ENCODE measurements at places on chromosomes 5 and 9.
A peak's percentile ranks its signal among the peaks of the same experiment; 100 is the strongest.

DNA sequence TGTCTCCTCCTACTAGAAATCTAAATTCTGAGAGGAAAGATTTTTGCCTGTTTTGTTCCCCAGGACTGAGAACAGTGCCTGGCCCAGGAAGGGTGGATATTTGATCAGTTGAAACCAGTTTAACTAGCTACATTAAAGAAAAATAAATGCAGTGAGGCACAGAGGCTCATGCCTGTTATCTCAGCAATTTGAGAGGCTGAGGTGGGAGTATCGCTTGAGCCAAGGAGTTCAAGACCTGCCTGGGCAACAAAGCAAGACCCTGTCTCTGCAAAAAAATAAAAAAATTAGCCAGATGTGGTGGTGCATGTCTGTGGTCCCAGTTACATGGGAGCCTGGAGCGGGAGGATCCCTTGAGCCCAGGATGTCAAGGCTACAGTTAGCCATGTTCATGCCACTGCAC is 104.8 kb upstream of the CPEB4 start:
- DNase-seq, result no peak

- no peak for DNase-seq
These were observed 242.2 kb upstream of the ACTBL2 start for GRCh38 chr5:57724836-57725235.

DNA sequence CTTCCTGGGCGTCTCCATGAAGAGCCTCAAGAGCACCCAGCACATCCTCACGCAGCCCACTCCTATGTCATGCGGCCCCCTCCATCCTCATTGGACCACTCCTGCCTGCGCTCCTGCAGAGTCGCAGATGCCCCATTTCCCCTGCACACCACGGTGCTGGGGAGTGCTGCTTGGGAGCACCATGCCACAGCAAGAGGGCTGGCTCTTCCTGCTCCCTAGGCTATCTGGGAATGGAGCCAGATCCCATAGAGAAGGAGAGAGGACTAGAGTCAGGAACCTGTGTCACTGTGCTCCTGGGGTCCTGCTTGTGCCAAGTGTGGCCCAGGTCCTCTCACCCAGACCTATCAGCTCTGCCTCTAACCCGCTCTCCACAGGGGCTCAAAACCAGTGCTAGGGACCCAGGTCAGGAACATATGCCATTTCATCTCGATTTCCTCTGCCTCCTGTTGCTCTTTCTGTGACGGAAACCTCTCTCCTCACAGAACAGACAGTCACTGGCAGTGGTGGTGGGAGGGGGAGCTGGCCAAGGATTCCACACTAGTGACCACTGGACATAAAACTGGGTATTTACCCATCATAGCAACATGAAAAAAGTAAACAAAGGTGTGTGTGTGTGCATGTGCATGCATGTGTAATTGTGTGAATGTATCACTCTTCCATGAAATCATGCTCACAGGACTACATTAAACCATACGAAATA is 178.4 kb downstream of the TTLL11 start:
- no peak for DNase-seq

- no peak for DNase-seq
These were observed 550 bp upstream of the CKMT2 start for GRCh38 chr5:81232464-81233079.

GRCh38 chr5:56900858-56901578 is 8.4 kb upstream of the SETD9 start:
- peak; percentile 46 for DNase-seq

- no peak for DNase-seq
These were observed 4.8 kb upstream of the CDH10 start for GRCh38 chr5:24649531-24649930.

- DNase-seq, result no peak
These were observed 11.9 kb downstream of the GNPDA1 start for GRCh38 chr5:142000704-142001484.

DNA sequence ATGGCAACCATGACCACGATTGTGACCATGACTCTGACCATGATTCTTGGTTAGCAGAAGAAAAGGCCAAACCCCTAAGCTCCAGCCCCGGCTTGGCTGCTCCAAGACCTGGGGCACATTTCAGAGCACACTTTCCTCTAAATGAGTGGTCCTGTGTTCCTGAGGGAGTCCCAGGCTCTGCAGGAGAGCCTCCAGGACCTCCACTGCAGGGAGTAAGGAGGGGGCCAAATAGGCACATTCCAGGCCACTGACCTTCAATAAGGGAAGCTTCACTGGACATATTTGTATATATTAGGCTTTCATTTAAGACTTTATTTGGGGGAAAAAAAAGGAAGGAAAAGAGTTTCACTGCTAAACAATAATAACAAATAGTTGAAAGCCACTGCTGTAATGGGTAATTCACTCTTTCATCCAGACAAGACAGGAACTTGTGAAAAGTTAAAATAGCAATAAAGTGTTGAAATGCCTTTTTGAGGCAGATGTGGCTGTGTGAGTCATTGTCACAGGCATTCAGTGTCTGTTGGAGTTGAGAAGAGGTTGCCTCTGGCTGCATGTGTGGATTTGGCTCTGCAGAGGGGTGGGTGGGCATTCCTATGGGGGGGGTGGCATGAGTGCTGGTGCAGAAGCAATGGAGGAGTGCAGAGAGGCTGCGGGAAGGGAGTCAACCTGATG is 63.9 kb upstream of the TGFBR1 start:
- DNase-seq, result no peak

DNA sequence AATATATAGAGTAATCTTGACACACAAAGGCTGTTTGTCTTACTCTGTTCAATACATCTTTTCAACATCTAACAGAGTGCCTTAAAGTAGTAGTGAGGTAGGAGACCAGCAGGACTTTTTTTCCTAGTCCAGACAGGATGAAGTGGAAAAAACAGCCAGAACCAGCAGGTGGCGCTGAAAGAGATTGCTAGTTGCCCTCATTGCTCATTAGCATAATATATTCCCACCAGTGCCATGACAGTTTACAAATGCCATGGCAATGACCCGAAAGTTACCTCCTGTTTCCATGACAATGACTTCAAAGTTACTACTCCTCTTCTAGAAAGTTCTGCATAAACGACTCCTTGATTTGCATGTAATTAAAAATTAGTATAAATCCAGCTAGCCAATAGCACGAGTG is 387.4 kb downstream of the ACTL7B start:
- DNase-seq, result peak; percentile 37

DNA sequence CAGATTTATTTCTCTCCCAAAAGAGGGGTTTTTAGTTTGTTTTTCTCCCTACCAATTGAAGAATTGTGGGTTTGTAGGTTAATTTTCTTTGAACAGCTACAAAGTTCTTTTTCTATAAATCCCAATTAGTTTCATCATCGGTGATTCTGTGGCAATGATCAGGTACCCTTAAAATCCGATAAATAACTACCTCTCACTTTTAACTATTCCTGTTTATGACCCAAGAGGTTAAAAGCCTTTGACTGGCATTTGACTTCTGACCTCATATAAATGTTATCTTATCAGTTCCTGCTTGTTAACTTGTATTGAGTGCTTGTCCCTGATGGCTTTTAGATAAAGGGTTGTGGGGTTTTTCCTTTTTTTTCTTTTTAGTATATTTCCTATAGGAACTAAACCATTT is 124.4 kb upstream of the TMEM161B start:
- no peak for DNase-seq

GRCh38 chr9:130327781-130328348 is 62.3 kb downstream of the HMCN2 start:
- DNase-seq, result no peak

- no peak for DNase-seq
These were observed 81.4 kb downstream of the SHC3 start for GRCh38 chr9:89097219-89097618.

DNA sequence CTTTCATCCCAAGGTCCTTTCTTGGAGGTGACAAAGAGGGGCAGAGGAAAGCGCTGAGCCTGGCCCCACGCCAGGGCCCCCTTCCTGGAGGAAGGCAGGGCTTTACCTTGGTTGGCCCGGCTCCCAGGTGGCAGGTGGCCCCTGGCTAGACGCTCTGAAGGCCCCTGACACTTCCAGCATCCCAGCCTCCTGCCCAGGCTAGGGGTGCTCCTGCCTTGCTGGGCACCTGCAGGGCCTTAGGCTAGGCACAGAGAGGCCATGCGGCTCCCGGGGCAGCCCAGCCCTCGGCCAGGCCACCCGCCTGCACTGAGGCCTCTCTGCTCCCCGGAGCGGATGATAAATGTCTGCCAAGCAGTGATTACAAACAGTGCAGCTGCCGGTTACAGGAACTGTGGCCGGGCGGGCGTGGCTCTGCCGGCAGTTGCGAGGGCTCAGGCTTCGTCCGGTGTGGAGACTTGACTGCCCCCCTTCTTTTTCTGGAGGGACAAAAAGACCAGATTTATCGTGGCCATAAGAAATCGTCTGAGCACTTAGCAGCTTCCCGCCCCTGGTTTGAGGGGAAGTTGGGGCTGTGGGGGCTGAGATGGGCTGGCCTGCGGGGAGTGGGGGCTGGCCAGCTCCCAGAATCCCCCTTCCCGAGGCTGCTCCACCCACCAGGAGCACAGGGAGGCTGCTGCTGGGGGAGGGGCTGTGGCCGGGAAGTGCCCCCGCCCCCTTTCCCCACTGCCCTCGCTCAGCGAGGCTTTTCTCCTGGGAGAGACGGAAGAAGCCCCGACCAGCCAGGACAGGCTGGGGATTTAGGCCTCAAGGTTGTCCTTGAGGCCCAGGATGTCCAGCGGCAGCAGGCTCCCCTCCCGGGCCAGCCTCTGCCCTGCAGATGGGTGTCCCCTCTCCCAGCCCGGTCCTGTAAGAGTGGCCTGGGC is 31.6 kb upstream of the UBAC1 start:
- DNase-seq, result peak; percentile 45

DNA sequence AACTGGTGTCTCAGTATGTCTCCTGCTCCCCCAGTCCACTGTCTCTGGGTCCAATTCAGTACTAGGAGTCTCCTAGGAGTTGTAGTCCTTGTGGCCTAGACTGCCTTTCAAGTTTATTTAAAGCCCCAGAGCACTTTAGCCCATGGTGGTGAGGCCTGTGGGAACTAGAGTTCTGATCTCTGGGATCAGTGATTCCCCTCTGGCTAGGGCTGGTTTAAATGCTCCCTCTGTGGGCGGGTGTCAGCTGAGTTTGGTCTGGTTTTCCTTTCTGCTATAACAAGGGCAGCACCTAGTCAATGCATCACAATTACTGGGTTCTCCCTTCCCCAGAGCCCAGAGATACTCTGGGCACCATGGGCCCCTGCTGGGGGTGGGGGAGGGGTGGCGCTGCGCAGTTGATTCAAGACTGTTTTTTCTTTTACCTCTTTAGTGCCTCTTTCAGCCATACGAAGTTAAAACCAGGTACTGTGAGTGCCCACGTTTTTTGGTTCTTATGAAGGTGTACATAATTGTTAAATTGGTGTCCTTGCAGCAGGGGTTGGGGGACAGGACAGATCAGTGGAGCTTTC is 9.3 kb upstream of the SLC36A3 start:
- no peak for DNase-seq

- DNase-seq, result no peak
These were observed 205.2 kb downstream of the AOPEP start for GRCh38 chr9:94931740-94932139.

DNA sequence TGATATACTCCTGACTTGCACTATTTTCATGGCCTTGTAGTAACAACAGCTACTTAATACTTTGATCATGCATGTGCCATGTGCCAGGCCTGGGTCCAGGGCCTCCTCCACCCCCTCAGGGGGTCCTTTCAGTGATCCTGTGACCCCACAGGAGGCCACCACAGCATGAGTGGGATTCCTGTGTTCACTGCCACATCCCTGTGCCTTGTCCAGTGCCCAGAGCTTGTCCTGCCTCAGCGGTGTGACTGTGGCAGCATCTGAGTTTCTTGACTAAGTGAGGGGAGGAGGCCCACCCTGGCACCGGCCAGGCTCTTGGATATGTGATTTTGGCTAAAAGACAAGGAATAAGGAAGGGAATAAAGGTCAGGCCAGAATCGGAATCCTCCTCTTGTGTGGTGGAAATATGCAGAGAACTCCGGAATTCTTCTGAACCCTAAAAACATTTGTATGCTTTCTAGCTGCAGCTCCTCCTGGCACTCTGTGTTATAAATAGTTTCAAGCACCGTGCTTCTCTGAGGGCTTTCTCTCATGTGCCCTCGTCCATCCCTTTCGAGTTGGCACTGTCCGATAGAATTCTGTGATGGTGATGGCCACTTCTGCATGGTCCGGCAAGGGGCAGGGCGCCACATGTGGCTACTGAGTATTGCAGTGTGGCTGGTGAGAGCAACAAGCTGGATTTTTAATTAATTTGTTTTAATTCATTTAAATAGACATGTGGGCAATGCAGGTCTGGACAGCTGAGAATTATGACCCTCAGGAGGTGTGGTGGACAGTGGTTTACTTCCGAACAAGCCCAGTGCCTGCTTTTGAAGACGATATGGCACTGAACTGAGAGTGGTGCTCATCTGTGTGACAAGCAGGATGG is 31.8 kb downstream of the TENT4A start:
- no peak for DNase-seq

GRCh38 chr5:102858221-102858620 is 103.1 kb downstream of the PAM start:
- DNase-seq, result no peak

DNA sequence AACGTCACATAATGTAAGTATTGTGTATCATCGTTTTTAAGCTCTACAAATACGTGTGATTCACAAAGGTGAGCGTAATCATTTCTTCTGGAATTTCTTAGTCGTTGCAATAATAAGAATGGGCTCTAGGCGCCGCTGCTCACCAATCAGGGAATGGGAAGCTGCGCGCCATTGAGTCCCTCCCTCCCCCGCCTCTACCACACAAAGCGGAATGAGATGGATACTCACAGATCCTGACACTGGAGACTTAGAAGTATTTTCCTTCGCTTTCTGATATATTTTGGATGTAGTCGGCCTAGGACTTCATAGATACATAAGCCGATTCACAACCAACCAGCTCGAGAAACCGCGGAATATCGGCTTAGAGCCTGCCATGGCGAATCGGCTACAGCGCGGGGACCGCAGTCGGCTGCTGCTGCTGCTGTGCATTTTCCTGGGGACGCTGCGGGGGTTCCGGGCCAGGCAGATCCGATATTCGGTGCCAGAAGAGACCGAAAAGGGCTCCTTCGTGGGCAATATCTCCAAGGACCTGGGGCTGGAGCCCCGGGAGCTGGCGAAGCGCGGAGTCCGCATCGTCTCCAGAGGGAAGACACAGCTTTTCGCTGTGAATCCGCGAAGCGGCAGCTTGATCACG is at the start of gene PCDHGA11:
PCDHGA11 (plus strand) TSS at position 197 of the 634 bp plus-strand sequence; CDS start at position 374, 177 bp downstream.
- DNase-seq, result peak; percentile 66

- DNase-seq, result no peak
These were observed 56.5 kb downstream of the CAST start for GRCh38 chr5:96718635-96719077.

DNA sequence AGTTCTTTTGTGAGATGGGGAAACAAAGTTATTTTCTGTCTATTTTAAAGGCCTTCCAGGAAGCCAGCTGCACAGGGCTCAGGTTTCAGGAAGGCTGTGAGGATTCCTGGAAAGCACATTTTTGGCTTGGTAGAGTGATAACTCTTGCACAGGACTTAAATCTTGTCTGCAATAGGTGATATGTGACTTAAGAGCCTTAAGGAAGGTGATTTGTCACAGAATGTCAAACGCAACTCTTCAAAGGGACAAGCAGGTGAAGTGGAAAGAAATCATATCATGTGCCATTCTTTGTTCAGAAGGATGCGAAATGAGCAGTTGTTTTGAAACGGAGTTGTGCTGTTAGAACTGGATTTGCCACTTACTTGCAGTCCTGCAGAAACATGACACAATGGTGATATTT is 459.3 kb downstream of the MAT2B start:
- no peak for DNase-seq

GRCh38 chr5:32498484-32498883 is 53.9 kb upstream of the ZFR start:
- DNase-seq, result no peak

Data from MM.1S (cell line).